ENCODE measurements at places on chromosomes 6 and 20. TPM values are rescaled to one million over a fixed set of nuclear protein-coding genes. Genes with fewer than 3 reads are reported as not detected.

- no peak overlapping the region for H3K27ac ChIP-seq
- H3K4me1 ChIP-seq: no peaks in the 10 kb centered on the region
- no peaks in the 10 kb centered on the region for H3K36me3 ChIP-seq
- no peaks in the 10 kb centered on the region for H3K27me3 ChIP-seq
Measured at GRCh38 chr20:21741266-21741665, 35.8 kb downstream of the PAX1 start.

DNA sequence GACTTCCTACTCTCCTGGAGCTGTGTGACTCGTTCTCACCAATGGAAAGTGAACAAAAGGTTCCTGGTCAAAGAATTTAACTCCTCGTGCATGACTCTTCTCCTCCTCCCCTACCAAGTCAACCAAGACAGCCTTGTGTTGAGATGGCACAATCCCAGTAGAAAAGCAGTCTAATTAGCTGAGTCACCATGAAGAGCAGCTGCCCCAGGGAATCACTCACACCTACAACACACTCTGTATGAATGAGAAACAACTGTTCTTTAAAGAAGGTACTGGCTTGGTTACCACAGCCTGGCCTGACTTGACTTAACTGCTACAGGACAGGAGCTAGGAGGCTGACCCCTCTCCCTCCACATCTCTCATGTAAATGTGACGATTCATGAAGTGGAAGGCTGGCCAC, 2.9 kb upstream of the HLA-DOB start:
- peak; percentile 52 for DNase-seq

Gene NPEPL1
- total RNA-seq: 22.3 TPM

Gene C20orf144
- 0.26 TPM for total RNA-seq

Gene TSPO2
- not detected for total RNA-seq

Gene CNR1
- total RNA-seq: not detected

DNA sequence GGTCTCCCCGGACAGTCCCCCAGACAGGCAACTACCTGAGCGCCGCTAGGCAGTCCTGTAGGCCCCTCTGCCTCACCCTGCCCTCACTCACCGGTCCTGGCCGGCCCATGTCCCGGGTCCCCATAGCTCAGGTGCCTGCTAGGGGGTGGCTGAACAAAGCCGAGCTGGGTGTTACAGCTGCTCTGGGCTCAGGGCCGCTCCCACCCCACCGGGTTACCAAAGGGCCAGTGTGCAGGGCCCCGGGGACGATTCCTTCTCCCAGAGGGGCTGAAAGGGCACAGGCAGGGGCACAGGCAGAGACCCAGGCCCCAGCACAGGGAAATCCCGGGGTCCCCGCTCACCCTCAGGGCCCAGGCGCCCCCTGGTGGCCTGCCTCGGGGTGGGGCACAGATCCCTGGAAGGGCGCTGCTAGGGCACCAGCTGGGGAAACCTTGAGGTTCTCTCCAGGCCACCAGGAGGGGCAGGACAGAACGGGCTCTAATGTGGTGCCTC, 118.4 kb downstream of the GRM4 start:
- H3K27me3 ChIP-seq: peaks cover 4% of the 10 kb centered on the region
- H3K4me3 ChIP-seq: no peak overlapping the region
- H3K4me1 ChIP-seq: no peaks in the 10 kb centered on the region
- H3K36me3 ChIP-seq: no peaks in the 10 kb centered on the region

GRCh38 chr6:90983462-90983861, 396.6 kb upstream of the MAP3K7 start:
- no peaks in the 10 kb centered on the region for H3K27me3 ChIP-seq
- no peaks in the 10 kb centered on the region for H3K36me3 ChIP-seq
- H3K4me3 ChIP-seq: no peak overlapping the region
- H3K4me1 ChIP-seq: no peaks in the 10 kb centered on the region

Data from activated CD4-positive, alpha-beta T cell treated with anti-CD3 and anti-CD28 coated beads, Interleukin-2, amount 10 ng/mL, durations not matched to agents 24 days and 14 days (primary cell).